Activated T-helper 9 cell treated with anti-CD3 and anti-CD28 coated beads, Interleukin-2, amount 50 U/mL, for 16 hours (primary cell): ENCODE measurements at places on chromosomes 4 and X.

GRCh38 chr4:15088394-15089035 is 86.2 kb downstream of the CPEB2 start:
- DNase-seq: no peak

DNA sequence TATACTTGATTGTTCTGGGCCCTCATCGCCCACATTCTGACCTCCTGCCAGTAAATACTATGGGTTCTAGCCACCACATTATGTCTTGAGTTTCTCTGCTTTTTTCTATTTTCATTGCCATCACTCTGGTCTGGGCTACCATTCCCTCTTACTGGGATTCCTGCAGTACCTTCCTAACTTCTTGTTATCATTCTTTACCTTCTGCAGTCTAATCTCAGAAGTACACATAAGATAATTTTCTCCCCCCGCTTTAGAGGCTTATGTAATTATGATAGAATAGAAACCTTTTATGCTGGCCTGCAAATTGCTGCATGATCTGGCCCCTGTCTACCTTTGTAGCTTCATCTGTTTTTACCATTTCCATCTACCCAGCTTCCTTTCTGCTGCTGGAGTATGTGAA is 19.2 kb downstream of the STIM2 start:
- no peak for DNase-seq

GRCh38 chr4:177356206-177356605 is 46.5 kb downstream of the NEIL3 start:
- no peak for DNase-seq

DNA sequence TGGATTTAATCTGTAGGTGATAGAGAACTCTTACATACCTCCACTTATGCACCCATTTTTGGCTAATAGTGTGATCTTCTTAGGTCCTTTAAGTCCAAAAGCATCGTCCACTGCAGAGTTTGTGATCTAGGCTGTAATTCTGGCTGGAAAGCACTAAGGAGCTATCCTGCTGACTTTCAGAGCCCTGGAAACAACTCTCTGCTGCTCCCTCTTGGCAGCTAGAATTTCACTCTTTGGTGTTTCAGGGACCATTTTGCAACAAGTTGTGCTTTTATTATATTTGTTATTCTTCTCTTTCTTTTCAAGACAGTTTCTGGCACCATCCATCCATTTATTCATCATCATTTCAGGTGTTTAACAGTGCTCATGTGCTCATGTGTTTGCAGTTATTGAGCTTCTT is 130.0 kb downstream of the RBM46 start:
- no peak for DNase-seq

- DNase-seq: no peak
Observed at GRCh38 chrX:104193485-104193884, 27.2 kb downstream of the FAM199X start.

DNA sequence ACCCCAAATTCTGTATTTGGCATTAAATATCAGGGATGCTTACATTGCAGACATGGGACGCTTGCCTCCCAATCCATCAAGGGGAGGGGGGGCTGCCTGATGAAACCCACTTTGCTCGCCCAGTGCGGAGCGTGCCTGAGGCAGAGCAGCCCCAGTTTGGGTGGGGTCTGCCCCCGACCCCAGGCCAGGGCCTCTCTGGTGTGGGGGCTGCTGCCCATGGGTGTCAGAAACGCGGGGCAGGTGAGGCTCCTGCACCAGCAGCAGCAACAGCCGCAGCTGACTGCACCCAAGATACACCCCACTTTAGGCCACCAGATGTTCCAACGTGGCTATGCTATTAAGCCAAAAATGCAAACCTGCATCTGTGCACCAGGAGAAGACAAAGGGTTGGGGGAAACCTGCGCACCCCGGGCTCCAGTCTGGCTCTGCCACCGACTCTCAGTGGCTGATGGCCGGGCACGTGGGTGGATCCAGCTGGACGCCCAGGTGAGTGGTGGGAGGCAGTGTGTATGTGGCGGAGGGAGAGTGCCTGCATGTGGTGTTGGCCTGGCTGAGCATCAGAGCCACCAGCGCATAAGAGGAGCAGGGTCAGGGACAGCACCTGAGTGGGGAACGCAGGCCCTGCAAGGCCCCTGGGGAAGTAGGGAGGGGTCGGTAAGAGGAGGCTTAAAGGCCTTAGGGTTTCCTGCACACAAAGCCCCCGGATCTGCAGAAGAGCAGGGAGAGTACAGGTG is 86.2 kb downstream of the ABLIM2 start:
- DNase-seq: no peak

- no peak for DNase-seq
Observed at GRCh38 chr4:125104616-125105015, 210.1 kb upstream of the FAT4 start.

DNA sequence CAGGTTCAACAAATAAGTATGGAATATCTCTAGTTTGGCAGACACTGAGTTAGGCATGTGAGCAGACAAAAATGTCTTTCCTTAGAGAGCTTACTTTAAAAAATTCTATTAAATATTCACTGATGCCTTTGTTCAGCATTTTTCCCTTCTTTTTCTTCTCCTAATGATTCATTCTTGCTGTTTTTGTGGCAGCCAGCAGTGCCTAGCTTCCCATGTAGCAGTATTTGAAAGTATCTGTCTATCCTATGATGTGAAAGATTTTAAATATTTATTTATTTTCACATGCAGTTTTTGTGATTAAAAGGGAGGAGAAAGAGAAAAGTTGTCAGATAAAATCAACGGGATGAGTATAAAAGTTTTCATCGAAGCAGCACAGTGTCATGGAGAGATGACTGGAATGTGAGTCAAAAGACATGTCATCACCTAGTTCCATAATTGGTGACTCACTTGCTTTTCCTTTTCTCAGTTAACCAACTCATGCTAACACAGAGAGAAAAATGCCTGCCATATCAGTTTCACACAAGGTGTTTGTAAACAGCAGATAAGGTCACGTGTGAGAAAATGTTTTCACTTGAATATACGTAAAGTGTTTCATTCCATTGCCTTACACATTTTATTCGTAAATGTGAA is 69.8 kb downstream of the BMPR1B start:
- no peak for DNase-seq

DNA sequence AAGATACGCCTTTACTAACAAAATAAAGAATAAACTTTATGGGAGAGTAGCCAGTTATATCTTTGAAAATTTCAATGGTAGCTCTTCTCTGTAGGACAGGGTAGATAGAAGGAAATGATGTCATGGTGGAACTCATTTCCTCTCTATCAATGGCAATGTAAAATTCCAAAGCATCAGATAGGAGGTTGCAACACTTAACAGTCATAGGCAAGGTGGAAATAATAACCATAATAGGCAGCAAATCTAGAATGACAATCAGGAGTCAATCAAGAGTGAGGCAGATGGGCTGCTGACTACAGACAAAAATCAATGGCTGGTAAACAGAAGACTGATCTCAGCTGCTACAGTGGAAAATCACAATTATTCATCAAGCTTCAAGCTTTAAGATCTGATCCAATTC is 53.9 kb upstream of the TET2 start:
- no peak for DNase-seq

DNA sequence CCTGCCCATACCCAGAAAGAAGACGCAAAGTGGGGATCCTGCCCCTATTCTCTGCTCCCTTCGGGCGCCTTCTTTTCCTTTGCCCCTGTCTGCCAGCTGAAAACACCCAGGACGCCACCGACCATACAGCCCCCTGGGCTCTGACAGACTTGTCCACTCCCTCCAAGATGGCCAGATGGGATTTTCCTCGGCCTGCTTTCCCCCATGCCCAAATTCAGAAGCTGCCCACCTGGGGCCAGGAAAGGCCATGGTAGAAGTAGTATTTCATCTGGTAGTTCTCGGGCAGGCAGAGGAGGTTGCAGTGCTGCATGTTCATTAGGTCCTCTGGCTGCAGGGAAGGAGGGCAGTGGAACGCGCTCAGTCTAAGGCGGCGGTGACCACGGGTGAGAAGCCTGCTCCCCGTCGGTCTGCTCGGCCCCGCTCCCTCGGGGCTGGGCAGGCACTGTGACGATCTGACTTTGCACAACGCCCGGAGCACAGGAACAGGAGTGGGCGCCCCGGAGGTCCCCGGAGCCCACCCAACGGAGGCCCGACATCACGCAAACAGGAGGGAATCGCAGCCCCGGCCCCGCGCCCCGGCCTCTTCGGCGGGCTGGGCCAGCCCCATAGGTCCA is 582 bp downstream of the NAA10 start:
- no peak for DNase-seq

DNA sequence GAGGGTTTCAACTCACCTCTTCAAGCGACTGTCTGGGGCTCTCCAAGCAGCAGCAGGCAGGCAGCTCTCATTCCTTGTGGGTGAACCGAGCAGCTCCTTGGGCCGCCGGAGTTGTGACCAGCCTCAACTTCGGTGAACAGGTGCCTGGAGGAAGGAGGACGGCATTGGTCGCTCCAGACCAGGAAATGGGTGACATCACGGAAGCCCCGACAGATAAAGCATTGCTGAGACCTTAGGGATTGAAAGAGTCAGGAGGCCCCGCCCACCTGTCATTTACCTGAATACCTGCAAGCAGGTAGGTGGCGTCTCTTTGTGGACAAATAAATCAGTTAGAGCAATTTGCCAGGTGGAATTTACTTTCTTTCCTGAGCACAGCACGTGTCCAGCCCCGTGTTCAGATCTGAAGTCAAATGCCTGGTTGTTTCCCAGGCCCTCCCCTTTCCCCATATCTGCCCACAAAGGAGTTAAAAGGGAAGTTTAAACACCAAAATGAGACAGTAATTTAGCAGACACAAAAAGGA is at the start of gene LNX1:
LNX1 (minus strand) TSS at position 115 of the 521 bp plus-strand sequence. CDS start 17,484 bp downstream, outside the sequence.
- no peak for DNase-seq
